ENCODE measurements at places on chromosomes 2 and 18.

GRCh38 chr2:157388827-157389226 lies 55.1 kb downstream of the CYTIP start:
- no peak for DNase-seq

DNA sequence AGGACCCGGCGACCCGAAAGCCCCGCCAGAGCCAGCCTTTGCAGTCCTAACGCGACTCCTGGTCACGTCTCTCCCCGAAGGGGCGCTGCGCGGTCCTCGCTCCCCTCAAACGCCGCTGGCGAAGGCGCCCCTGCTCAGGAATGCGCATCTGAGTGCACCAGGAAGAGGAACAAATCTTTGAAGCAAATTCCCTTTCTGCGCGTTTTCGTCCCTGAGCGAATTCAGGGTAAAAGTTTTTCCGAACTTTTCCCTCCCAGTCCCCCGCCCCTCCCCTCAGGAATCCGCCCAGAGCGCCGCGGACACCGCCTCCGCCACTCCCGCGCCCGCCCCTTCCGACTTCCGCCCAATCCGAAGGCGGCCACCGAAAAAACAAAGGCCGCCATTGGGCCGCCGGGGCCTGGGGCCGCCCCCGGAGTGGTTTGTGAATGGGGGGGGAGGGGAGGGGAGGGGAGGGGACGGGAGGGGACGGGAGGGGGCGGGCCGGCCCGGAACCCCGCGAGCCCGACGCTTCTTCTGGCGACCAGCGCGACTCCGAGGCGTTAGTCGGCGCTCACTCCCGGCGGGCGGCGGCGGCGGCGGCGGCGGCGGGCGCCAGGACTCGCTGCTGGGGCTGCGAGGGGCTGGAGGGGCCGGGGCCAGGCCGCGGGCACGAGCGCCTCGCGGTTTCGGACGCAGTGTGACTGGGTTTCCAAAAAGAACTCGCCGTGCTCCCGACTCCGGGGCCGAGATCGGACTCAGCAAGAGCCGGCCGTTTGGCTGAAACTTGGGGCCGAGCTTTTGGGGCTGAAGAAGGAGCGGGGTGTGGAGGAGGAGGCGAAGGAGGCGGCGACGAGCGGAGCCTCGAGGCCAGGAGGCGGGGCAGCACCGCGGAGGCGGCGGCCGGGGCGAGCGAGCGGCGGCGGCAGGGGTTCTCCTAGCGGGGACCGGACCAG lies at the start of gene FZD7:
Gene FZD7, plus strand, starts transcription at position 539 of the 932 bp plus-strand sequence. CDS start 793 bp downstream, outside the sequence.
- peak; percentile 81 for DNase-seq

DNA sequence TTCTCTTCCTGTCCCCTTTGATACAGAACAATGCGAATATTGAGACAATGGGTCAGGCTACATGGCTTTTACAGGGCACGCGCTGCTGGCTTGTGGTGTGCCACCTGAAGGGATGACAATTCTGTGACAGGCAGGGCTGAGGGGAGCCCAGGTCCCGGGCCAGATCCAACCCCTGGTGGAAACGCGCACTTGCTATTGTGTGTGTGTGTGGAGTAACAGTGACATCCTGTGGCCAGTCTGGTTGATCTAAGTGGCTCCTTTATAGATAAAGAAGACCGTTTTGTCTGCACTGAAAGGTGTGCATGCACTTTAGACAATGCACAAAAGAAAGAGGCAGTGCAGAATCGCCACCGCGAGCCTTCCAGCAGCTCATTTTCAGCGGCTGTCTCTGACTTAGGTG lies 273.6 kb downstream of the HRH4 start:
- DNase-seq: no peak

GRCh38 chr2:72316774-72317173 lies 169.1 kb upstream of the CYP26B1 start:
- DNase-seq: no peak

GRCh38 chr2:177332026-177332991 lies 60.3 kb upstream of the AGPS start:
- DNase-seq: peak; percentile 19

DNA sequence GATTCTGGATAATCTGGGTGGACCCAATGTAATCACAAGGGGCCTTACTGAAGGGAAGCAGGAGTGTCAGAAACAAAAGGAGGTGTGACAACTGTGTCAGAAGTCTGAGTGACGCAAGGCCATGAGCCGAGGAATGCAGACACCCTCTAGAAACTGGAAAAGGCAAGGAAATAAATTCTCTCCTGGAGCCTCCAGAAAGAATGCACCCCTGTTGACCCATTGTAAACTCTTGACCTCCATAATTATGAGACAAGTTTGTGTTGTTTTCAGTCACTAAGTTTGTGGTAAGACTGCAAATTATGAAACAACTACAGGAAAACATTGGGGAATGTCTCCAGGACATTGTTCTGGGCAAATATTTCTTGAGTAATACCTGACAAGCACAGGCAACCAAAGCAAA lies 47.3 kb upstream of the B3GNT7 start:
- no peak for DNase-seq

GRCh38 chr2:36664696-36665076 lies 31.8 kb upstream of the VIT start:
- DNase-seq: no peak

GRCh38 chr2:7450188-7450832 lies 533.1 kb downstream of the RNF144A start:
- DNase-seq: peak; percentile 76

GRCh38 chr2:165069151-165069550 lies 113.8 kb upstream of the SLC38A11 start:
- DNase-seq: no peak

GRCh38 chr18:52060607-52061304 lies 279.2 kb upstream of the DCC start:
- DNase-seq: no peak

DNA sequence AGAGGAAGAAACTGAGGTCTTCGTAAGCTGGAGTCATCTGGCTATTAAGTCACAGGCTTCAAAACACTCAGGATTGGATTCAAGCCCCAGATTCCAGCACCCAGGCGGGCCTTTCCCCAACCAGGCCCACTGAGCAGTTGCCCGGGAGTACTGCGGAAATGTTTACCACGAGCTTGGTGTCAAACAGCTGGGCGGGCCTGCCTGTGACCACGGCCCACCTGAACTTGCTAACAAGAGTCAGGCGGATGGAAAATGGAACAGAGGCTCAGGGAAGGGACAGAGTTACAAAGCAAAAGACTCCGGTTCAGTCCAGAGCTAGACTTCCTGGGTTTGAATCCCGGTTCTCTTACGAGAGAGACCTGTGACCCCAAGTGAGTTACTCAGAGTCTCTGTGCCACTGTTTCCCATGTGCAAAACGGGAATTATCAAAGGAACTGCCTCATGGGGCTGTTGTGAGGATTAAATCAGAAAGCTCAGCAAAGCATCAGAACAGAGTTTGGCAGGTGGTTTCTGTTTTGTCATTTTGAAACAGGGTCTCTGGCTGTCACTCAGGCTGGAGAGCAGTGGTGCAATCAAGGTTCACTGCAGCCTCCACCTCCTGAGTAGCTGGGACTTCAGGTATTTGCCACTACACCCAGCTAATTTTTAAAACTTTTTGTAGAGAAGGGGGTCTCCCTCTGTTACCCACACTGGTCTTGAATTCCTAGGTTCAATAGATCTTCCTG lies 49.0 kb upstream of the TFCP2L1 start:
- DNase-seq: no peak

- DNase-seq: no peak
These were observed 74.3 kb upstream of the COL5A2 start for GRCh38 chr2:189253836-189254235.

- DNase-seq: no peak
These were observed 336.7 kb downstream of the LPIN1 start for GRCh38 chr2:12083081-12083581.

GRCh38 chr2:13681936-13682335 lies 950.6 kb upstream of the LRATD1 start:
- DNase-seq: no peak

DNA sequence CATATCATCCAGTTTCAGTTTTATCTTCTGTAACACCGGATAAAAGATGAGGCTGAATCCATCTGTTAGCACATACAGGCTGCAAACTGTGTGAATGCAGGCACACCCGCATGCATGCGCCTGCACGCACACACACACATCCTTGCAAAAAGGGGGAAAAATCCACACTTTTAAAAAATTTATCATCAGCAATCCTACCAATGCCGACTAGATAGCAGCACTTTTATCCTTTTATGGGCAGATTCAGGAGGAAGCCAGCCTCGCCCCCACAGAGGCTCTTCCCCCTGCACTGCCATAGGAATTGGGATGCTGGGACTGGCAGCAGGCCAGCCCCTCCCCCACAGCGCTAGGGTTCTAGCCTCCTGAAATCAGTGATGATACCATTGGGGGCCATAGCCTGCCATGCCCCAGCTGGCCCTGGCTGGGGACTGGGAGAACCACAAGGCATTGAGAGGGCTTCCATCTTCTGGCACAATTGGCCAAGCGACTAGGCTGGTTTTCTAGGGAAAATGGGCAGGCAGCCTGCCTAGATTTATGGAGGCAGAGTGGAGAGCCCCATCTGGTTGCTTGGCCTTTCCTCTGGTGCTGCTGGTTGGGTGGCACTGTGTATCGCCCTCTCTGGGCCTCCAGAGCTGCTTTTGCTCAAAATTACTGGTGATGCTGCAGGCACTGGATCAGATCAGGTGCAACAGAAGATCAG lies 25.5 kb downstream of the CYRIA start:
- no peak for DNase-seq

- DNase-seq: no peak
These were observed 404.3 kb upstream of the VWC2L start for GRCh38 chr2:214006601-214007000.

GRCh38 chr2:10238396-10238795 lies 64.3 kb upstream of the HPCAL1 start:
- DNase-seq: no peak

All from stimulated activated CD4-positive, alpha-beta T cell treated with anti-CD3 and anti-CD28 coated beads, Interleukin-1b, Interleukin-23, amount 100 ng/mL, for 48 hours (primary cell).